ENCODE measurements at places on chromosomes 13 and 19.

GRCh38 chr19:46975011-46975924 is 44.4 kb upstream of the NPAS1 start:
- no peak for DNase-seq

DNA sequence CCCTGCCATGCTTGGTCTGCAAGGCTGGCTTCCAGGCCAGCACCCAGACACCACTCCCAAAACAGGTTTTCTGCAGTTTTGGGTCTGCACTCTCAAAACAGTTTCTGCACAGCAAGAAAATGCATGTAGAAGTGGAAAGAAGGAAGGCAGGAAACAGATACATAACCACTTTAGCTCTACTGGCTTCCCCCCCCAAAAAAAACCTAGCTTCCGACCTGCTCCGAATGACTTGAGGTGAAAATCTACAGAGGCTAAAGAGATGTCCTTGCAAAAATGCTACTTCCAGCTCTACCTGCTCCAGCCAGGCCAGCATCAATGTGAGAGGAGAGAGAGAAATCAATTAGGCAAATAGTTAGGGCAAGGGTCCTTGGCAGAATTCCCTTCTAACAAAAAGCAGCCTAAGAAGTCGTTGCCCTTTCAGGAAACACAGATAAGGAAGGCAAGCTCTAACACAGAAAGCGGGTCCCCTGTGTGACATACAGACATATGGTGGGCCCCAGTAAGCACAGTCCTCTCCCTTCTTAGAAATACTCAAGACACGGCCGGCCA is 3.4 kb downstream of the C19orf12 start:
- no peak for DNase-seq

DNA sequence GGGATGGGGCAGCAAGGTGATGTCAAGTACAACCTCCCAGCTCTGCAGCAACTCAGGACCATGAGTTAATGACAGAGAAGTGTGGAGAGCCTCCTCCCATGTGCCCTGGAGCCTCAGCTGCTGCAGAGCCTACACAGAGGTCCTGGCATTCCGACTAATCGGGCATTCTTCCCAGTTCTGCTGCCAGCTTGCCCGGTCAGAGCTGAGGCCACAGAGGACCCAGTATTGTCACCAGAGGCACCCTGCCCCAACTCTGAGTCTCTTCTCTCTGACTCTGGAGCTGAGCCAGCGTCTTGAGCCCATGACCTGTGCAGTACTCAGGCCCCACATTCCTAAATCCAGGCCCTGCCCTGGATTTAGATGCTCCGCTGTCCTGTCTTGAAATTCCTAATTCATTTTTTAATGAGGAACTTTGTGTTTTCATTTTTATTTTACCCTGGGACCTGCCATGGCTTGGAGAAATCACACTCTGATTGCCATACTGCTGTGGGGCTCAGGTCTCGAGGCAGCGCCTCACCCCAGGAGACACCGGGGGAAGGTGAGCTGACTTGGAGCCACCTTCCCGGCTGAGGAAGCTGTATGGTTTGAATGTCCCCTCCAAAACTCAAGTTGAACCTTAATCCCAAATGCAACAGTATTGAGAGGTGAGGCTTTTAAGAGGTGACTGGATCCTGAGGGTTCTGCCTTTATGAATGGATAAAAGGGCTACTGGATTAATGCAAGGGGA is 144.9 kb upstream of the ZNF507 start:
- no peak for DNase-seq

DNA sequence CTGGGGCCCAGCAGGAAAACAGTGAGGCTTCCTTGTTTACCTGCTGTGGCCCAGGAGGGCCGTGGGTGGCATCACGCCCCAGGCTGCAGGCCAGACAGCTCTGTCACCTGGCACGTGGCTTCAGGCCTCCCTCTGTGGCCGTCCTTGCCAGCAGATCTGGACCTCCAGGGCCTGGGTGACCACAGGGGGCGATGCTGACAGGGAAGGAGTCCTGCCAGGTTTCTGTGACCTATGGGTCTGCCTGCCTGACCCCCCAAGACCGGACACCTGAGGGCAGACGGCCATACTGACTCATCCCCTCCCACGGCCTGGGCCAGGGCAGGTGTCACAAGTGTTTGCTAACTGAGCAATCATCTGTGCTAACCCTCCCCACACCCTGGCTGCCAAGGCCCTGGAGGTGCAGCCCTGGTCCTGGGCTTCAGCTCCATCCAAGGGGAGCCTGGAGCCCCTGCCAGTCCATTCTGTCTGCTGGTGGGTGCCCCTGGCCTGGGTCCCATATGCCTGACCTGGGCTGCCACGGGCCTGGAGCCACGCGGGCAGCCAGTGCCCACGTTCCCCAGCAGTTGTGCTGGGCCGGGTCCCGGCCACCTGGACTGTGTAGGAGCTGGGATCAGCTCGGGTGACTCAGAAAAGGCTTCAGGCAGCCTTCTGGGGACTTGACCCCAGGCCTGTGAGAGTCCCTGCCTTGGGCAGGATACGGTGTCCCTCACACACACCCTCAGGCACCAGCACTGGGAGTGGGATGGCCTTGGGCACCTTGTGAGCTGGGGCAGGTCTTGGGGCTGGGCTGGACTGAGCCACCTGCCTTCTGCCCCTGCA is 3.7 kb downstream of the CDC34 start:
- no peak for DNase-seq

GRCh38 chr19:18298601-18299000 is 17.2 kb upstream of the JUND start:
- no peak for DNase-seq

- DNase-seq = no peak
Measured at GRCh38 chr19:47540748-47541147, 25.9 kb upstream of the NAPA start.

DNA sequence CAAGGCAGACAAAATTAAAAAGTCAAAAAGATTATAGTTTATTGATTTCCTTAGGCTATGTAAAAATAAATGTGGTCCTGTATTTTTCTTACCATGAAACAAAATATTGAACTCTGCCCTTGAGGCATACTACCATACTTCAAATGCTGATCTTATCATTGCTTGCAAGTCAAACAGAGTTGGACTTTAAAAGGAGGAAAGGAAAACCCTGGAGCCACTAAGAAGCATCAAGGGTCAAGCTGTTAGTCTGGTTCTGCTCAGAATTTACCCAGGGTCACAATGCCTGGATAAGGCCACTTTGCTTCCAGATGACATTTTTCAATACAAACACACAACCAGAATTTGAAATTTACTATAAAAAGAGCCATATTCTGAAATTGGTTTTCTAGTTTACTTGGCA is 2.2 kb upstream of the FREM2 start:
- no peak for DNase-seq

DNA sequence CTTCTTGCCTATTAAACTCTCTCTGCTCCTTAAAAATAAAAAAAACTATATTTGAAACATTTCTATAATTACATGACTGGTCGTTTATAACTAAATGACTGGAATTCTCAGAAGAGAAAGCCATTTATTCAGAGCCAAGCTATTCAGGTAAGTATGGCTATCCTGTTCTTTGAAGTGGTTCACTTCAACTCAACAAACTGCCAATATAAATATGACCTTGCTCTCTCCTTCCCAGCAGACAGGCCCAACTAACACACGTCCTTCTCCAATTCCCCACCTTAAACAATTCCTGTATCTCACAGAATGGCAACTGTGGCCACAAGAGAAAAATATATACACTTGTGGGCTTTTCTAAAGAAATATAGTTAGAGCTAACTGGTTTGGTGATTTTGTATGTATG is 153.9 kb downstream of the MIPEP start:
- no peak for DNase-seq

- DNase-seq = no peak
Measured at GRCh38 chr13:93227280-93227877, 772 bp downstream of the GPC6 start.

GRCh38 chr19:50713556-50714236 is 5.9 kb downstream of the SHANK1 start:
- no peak for DNase-seq

GRCh38 chr13:51629491-51630287 is 45.4 kb downstream of the WDFY2 start:
- no peak for DNase-seq

DNA sequence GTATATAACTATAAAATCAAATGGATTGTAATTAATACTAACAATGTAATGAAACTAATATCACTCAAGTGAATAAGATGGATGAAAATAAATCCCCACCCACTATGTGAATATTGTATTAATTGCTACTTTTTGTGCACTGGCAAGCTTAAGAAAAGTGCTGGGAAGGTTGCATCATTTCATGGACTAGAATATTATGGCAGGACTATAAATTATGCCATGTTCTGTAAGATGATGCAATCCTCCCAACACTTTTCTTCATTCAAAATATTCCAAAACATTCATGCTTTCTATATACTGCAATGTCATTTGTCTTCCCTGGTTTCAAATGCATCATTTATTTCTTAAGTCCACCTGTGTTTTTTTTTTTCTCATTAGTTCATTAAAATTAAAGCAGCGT is 457.6 kb upstream of the GPC6 start:
- DNase-seq = no peak

- peak; percentile 35 for DNase-seq
Measured at GRCh38 chr19:10568062-10568825, 535 bp downstream of the CDKN2D start.

- DNase-seq = no peak
Measured at GRCh38 chr19:4556597-4557127, 2.8 kb downstream of the SEMA6B start.

- DNase-seq = no peak
Measured at GRCh38 chr13:36841391-36841790, 22.4 kb downstream of the RFXAP start.

DNA sequence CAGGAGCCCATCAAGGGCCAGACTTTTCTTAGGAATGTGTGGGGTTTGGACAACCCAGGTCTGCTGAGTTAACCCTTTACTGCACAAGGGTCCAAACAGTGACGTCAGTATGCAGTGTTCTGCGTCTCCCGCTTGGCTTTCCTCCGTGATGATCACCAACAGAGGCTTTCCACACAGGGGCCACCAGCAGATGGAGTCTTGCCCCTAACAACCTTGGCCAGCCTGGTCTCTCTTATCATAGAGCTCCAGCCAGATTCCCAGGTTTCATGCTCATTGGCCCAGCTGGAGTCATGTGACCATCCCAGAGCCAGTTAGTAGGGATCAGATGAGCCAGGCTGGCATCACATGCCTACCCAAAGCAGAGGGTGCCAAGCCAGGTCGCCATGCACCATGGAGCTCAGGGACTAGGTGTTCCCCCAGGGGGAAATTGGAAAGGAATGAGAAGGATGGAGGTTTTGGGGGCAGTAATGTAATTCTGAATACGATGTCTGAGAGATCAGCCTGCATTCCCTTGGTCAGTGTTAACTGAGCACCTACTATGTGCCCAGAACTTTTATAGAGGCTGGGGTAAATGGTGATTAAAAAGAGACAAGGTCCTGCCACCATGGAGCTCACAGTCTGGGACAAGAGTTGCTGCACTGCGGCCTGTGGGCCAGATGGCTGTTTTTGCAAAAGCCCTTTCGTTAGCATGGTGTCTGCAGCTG is 61.2 kb downstream of the MYH14 start:
- no peak for DNase-seq
